ENCODE measurements at places on chromosomes 16 and 17.

GRCh38 chr16:71311553-71312158 lies 22.5 kb upstream of the CMTR2 start:
- DNase-seq = peak; percentile 54

GRCh38 chr17:10875984-10876555 lies 38.2 kb upstream of the PIRT start:
- DNase-seq = peak; percentile 68

DNA sequence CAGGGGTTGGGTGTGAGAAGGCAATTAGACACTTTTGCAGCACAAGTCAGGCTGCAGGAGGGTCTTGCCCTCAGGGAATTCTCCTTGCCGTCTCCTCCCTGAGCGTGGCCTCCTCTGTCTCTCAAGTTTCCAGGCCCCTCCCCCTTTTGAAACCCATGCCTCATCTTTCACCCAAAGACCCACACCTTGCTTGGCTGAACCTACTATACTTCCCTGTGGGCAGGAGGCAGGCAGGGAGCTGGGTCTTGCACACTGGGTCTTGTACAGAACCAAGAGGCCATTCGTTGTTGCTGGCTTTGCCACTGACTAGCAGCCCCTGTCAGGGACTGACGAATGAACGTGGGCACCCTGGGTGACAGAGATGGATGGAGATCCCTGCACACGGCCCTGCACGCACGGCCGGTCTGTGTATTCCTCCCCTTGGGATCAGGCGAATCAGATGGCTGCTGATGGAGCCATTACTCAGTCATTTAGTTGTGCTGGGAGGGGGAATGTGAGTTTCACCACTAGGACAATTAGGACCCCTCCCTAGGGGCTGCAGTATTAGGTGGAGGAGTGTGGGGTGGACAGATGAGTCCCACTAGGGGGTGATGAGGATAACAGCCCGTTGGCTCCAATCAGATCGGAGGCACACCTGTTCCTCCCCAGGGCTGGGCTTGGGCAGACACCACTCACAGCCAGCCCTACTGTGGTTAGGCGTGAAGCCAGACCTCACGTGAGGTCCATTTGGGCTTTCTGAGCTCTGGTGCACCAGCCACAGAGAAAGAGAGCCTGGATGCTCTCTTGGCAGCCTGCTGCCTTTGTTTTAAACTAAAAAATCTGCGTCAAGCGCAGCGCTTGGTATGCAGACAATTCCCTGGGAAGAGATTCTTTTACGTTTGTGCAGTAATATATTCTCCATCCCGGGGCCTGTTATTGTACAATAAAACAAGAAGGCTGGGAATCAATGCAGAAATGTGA lies 167.7 kb upstream of the WSCD1 start:
- DNase-seq = no peak

- DNase-seq = no peak
These were observed 5.5 kb downstream of the C16orf96 start for GRCh38 chr16:4561596-4561995.

DNA sequence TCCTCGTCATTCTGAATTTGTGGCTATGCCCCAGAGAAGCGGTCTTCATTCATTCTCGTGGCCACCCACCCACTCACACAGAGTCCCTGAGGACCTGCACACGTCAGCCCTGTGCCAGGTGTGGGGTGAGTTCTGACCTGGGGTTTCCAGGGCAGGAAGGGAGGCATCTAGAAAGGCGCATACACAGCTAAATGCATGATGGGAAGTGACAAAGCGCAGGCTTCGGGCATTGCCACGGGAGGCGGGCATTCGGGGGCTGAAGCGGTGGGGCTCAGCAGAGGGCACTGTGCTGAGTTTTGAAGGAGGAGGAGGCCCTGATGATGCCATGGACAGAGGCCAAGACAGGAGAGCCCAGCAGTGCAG lies 10.9 kb downstream of the UBALD2 start:
- no peak for DNase-seq

DNA sequence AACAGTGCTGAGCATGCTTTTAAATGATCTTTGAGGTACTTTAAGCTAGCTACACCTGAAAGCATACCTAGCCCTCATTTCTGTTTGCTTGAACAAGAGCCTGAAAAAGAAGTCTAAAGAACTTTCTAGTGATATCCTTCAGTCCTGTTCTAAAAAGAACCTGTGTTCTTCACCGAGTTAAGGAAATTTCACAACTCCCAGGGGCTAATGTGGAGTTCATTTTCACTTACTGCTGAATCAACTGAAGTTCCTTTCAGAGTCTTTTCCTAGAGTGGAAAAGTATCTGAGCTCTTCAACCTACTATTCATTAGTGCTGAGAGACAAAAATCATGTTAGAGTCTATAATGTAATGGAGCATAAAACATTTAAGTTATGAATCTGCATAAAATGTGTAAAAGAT lies 66.9 kb downstream of the CHD9 start:
- no peak for DNase-seq

DNA sequence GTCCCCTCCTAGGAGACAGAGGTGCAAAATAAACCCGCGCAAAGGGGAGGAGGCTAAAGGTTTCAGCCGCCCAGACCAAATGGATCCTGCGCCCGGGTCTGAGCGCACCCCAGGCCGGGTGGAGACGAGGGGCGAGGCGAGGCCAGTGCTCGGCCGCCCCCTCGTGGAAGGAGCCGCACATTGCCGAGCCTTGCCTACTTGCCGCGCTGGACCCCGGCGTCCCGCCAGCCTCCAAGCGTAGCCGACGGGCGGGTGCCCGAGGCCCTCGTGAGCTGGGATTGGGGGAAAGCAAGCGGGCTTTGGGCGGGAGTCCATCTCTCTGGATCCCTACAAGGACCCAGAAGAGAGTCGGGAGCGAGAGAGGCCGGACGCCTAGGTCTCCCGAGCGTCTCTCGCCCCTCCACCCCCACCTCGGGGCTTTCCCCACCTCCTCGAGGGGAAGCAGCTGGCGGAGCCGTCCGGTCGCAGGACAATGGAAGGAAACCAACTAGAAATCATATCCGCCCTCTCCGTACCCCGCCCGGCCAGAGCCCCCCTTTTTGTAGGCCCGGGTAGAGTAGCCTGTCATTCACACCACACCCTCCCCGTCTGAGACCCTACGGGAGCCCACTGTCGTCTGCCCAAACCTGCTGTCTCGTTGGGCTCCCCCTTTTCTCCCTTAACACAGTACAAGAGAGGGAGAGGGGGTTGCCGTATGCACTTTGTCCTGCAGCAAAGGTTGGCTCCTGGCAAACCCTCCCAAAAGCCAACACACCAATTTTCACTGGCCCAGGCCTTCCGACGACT lies 664 bp upstream of the BCL6B start:
- DNase-seq = peak; percentile 47

DNA sequence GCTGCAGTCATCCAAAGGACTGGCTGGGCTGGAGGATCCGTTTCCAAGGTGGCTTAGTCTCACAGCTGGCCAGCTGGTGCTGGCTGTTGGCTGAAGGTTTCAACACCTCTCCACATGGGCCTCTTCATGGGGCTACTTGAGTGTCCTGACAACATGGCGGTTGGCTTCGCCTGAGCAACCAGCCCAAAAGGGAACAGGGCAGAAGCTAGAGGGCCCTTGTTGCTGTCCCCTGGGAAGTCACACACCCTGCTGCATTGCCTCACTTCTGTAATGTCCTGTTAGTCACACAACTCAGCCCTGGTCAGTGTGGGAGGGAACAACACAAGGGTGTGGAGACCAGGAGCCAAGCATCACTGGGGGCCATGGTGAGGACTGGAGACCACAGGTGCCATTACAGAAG lies 36.6 kb downstream of the C16orf78 start:
- no peak for DNase-seq

DNA sequence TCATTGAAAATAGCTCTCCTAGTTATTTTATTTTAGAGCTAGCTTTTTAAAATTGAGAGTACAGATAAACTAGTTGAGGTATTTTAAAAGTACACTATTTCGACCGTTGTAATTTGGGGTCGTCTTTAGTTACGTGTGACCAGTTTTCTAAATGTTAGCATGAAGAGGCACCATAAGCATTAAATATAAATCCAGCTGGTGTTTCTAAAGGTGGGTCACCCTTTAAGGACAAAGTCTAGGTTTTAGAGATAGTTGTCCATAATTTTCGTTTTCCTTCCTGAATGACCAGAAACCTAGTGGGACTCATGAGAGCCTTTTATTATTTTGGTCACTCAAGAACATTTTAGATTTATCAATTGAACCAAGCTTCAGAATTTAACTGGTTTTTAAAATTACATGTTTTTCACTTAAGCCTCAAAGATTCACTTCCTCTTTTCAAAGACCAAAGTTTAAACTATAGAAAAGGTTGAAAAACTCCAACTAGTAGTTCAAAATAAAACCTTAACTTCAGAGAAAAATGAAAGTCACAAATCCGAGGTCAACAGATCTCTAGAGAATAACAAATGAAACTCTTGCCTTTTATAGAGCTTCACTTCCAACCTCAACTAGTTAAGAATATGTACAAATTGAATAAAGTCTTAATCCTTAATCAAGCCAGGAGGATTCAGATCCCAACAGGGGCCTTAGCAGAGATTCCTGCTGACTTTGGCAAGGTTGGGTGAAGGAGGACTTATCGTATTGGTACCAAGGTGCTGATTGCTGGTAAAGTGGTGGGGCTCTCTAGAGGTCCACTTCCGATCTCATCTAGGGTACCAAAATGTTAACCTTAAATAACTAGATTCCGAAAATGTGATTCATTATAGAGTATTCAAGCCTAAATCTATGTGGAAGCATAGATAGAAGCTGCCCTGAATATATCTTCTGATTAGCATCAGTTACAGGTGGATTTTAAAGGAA lies 32.5 kb downstream of the PHKB start:
- no peak for DNase-seq

DNA sequence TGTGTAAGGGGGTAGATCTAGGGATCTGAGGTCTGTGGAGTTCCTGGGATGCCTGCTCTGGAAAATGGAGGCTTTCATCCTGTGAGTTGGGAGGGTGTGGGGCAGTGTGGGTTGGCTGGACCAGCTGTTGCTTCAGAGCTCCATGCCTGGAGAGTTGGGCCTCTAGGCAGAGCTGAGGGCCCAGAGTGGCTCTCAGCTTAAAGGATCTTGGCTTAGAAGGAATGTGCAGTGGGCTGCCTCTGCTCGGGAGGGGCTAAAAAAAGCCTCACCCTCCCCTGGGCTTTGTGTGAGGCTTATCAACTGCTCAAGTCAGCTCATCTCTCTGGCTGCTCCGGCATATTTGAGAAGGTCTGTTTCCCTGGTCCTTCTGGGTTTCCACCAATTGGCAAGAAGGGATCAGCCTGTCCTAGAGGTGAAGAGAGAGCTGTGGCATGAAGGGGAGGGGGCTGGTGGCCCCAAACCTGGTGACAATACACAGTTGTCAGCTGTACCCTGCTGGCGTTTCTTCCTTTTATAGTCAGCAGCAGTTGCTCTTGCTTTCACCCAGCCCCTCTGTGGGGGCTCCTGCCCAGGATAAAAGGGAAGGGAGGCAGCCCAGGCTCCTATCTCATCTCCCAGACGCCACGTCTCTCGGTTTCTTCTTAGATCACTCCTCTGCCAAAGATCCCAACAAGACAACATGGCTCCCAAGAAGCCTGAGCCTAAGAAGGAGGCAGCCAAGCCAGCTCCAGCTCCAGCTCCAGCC lies at the start of gene MYL4:
MYL4 (plus strand) TSS at position 605 of the 745 bp plus-strand sequence; CDS start at position 680, 75 bp downstream.
- peak; percentile 23 for DNase-seq

- peak; percentile 38 for DNase-seq
These were observed 42.6 kb downstream of the KLHDC4 start for GRCh38 chr16:87723226-87723623.

All from trophoblast cell (in vitro differentiated cells and primary cell).